Stimulated activated CD4-positive, alpha-beta T cell treated with anti-CD3 and anti-CD28 coated beads, Interleukin-12 subunit alpha, Interleukin-12 subunit beta, amount 100 ng/mL, for 24 hours (primary cell): ENCODE measurements at places on chromosomes 12 and 14.
A peak's percentile ranks its signal among the peaks of the same experiment; 100 is the strongest.

- DNase-seq: no peak
Measured at GRCh38 chr14:78967111-78967809, 797.1 kb downstream of the NRXN3 start.

DNA sequence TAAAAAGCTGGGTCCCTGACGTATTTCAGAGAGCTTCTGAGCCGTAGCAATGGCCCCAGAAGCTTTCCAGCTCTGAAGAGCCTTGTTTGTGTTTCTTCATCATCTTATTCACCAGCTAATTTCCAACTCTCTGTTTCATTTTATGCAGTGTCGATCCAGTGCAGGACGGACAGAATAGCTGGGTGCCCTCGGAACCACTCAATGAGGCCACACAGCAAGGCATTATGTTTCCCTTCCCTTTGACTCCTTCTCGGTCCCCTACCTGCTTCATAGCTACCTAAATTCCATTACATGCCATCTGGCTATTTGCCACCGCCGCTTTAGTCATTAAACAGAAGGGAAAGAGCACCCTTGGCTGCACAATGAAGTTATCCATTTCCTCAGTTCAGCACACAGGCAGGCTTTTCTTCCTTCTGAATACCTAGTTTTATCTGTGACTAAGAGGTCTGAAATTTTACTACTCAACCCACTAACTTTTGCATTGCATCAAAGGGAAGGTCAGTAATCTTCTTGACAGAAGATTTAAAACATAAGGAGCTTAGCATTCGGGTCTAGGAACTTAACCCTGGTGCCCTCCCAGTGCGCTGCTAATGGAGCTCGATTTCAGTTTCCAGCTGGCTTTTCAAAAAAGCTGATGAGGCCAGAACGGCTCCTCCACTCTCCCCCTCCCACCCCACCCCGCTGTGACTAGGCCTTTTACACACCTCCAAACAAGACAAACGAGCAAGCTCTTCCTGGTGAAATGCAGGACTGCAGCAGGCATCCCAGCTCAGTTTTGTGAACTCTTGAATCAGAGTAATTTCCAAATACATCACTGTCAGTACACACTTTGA, 176.8 kb downstream of the GXYLT1 start:
- DNase-seq: no peak

- DNase-seq: no peak
Measured at GRCh38 chr14:93316716-93317115, 16.1 kb downstream of the BTBD7 start.

DNA sequence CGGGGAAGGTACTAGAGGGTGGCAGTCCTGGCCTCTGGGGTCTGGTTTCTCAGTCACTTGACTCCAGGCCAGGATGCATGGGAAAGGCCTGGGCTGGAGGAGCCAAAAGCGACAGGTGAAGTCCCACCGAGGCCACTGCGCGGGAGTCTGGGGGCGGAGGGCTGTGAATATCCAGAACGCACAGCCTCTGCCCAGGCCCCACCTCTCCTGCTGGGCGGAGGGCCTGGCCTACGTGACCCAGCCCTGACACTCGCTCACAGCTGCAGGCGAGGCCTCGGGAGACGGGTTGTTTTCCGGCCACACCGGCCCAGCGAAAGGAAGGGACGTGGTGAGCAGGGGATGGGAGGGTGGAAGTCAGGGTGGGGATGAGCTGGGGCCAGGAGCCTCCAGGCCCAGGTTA, 91.2 kb downstream of the RFLNA start:
- no peak for DNase-seq

DNA sequence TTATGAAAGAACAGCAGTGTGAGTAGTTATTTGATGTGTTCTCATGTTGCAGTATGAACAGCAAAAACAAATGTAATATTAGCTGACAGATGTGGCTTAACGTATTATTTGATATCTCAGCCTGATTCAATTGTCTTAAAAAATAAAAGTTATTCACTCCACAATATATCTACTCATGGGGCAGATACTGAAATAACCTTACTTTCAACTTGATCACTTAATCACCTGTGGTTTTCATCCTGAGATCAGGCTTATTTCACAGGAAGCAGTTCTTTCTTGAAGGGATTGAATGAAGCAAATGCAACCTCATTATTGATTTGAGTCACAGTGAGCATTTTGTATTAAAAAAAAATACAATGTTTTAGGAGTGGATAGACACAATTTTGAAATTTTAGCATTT, 90.3 kb downstream of the AKAP6 start:
- DNase-seq: no peak

DNA sequence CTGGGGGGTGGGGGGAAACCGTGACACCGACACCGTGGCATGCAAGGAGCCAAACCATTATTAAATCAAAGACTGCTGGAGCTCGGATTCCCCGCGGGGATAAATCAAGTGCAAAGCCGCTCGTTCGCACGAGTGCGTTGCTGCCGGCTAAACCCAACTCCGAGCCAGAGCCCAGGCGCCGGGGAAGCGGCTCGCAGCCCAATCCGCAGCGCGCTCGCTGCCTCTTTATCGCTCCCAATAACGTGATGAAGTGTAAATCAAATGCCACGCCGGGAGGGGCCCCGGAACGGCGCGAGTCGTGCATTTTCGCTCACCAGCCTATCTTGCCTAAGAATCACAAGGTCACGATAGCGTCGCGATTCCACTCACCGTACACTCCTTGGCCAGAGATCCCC, 1.3 kb downstream of the MDGA2 start:
- DNase-seq: no peak

GRCh38 chr12:50016501-50017475, 8.5 kb downstream of the RACGAP1 start:
- no peak for DNase-seq

GRCh38 chr12:129393357-129393937, 510.4 kb downstream of the TMEM132D start:
- no peak for DNase-seq

DNA sequence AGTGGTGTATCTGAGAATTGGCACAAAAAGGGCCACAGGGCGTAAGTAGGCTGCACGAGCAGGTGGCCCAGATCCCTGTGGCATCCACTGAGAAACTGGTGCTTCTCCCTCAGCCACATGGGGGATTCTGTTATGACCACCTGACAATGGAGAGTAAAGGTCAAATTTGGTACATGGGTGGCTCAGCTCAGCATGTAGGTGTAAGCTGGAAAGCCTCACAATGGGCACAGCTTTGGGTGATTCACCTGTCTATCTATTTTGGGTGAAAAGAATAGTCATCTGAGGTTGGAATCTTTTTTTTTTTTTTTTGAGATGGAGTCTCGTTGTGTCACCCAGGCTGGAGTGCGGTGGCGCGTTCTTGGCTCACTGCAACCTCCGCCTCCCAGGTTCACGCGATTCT, 163.4 kb upstream of the TMEM260 start:
- DNase-seq: no peak

GRCh38 chr14:69571449-69572029, 3.1 kb downstream of the CCDC177 start:
- no peak for DNase-seq

- DNase-seq: no peak
Measured at GRCh38 chr14:39218171-39218769, 15.4 kb upstream of the MIA2 start.

- DNase-seq: no peak
Measured at GRCh38 chr14:56995010-56995409, 184.7 kb upstream of the OTX2 start.

DNA sequence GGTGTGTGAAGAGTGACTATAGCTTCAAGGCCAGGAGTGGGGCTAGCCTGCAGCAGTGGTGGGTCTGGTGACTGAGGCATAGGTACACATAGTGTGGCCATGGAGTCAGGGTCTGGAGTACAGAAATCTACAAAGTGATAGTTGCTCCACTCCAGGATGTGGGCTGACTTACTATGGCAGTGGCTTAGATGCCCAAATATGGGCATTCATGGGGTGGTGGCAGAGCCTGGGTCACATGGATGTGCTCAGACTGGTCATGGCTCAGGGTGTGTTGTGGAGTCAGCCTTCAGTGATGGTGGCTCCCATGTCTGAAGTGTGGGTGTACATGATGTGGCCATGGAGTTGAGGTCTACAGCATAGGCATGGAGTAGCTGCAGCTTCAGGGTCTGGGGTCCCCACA, 27.3 kb downstream of the CLEC6A start:
- DNase-seq: no peak

GRCh38 chr12:125310461-125310860, 245.2 kb downstream of the AACS start:
- DNase-seq: no peak

- no peak for DNase-seq
Measured at GRCh38 chr14:99792210-99792535, 1.0 kb upstream of the EML1 start.

DNA sequence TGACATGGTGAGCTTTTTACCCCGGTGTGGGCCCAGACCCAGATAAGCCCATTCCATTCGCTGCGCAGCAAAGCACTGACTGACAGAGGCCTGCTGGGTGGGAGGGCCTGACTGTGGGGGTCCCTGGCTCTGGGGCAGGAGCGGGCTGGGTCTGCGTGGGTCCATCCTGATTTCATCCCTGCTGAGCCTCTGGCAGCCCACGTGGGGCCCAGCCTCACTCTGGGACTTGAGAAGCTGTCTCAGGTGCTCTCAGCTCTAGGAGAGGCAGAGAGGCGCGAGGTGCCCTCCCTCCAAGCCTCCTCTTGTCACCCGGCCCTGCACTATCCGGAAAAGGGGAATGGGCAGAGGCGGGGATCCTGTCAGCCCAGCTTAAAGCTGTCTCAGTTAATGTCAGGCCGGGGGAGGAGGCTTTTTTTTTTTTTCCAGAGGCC, 927 bp downstream of the ABCB9 start:
- DNase-seq: no peak

GRCh38 chr14:55448141-55448614, 7.8 kb upstream of the TBPL2 start:
- DNase-seq: peak; percentile 41

- no peak for DNase-seq
Measured at GRCh38 chr12:96398424-96399119, 1.7 kb downstream of the CDK17 start.

DNA sequence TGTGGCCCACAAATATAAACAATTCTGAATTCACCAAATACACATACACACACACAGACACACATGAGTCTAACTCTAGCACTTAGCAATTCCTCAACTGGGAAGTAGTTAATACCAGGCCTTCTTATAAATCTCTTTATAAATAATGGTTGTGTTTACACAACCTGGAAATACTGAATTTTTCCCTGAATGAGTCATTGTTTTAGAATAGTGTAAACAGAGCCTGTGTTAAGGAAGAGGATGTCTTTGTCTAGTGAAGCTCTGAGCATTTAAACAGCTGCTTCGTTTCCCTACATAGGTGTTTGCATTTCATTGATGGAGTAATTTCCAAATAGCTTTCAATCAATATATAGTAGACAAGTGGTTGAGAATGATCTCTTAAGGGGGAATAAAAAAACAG, 218.8 kb downstream of the BTG1 start:
- DNase-seq: no peak

- DNase-seq: no peak
Measured at GRCh38 chr12:25629341-25629740, 76.3 kb upstream of the LMNTD1 start.

GRCh38 chr14:77198561-77198960, 17.0 kb downstream of the TMEM63C start:
- no peak for DNase-seq

GRCh38 chr12:26939192-26939832, 1.0 kb downstream of the FGFR1OP2 start:
- no peak for DNase-seq

- DNase-seq: no peak
Measured at GRCh38 chr12:120504587-120504986, 8.7 kb downstream of the DYNLL1 start.

DNA sequence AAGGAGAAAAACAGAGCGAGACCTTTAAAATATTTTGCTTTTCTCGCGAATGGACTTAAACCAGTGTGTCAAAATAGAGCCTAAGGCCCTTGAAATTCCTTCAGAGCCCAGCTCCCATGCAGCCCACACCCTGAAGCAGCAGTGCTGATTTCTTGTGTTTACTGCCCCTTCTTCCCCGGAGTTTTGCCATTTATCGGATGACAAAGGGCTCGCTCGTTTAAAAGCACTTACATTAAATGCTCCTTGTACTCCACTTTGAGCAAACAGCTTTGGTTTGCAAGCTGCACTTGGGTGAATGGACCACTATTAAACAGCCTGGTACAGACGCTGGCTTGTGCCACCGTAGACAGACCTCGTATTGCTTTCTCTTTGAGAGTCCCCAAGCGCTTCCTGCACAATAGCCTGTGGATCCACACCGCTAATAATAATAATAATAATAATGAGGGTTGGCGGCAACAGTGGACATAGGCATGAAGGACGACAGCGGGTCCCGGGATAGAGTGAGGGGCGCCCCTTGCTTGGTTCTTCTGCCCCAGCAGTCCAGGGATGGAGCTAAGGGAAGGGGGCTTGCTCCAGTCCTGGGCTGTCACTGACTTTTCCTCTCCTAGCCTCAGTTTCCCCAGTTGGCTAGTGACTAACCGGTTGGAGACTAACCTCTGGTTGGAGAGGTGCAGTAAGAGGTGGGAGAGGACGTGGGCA, 6.6 kb downstream of the DLK1 start:
- DNase-seq: no peak

DNA sequence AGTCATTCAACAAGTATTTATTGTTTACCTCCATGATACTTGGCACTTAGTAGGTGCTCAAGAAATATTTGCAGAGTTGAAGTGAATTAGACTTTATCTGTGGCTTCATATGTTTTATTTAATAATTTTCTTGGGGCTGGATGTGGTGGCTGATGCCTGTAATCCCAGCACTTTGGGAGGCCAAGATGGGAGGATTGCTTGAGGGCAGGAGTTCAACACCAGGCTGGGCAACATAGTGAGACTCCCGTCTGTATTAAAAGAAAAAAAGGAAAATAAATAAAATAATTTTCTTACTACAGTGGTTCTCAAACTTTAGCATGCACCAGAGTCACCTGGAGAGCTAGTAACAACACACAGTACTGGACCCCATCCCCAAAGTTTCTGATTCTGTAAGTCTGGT, 905 bp downstream of the ADCK1 start:
- DNase-seq: no peak

DNA sequence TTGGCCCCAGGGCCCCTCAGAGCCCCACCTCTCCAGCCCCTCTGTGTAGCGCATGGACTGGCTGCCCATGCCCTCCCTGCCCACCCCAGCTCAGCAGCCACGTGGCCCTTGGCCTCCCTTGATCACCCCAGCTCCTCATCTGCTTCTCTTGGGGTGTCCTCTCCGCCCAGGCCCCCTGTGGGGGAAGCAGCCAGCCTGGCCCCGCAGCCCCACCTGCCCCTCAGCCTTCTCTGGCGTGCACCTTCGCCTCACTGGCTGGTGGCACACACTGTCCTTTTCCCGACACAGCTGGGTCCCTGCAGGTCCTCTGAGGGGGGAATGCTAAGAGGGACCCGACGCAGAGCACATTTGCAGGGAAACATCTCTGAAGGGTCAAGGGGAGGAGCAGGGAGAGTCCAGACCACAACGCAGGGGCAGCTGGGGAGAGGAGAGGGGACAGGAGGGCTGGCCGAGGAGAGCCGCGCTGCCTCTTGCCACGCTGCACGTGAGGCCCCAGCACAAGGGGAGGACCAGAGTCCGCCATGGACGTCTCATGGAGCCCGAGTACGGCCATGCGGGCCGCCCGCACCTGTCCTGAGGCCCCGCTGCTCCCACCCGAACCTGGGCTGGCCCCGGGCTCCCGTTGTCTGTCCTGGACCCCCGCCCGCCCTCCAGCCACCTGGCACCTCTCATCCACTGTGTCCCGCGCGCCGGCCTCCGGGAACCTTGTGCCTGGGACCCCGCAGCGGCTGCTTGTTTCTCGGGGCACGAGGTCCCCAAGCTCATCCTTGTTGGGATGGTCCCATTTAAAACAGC, 36.1 kb downstream of the PACS2 start:
- DNase-seq: no peak

GRCh38 chr14:79695307-79695706, 516.0 kb downstream of the DIO2 start:
- no peak for DNase-seq

- no peak for DNase-seq
Measured at GRCh38 chr12:79452906-79453305, 237.9 kb downstream of the PAWR start.
